ENCODE measurements at places on chromosomes 1 and 21.

DNA sequence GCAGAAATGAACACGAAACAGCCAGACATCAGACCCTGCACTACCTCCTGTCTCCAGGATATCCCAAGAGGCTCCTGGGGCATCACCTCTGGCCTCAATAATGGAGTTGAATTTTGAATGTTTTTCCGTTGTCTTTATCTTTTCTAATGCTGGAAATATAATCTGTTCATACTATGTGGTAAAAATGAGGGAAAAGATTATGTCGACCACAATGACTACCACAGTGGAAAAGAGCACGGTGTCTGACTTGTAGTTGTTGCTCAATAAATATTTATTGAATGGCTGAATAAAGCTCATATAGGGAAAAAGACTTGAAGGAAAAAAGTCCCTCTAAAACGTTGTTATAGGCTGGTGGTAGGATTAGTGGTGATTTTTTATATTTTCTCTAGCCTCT is 44.6 kb upstream of the ROR1 start:
- no peak for DNase-seq

- peak; percentile 23 for DNase-seq
Measured at GRCh38 chr1:55286856-55287602, 71.9 kb upstream of the USP24 start.

GRCh38 chr1:186848509-186849130 is 19.9 kb downstream of the PLA2G4A start:
- no peak for DNase-seq

GRCh38 chr1:67020304-67020703 is 33.6 kb downstream of the SLC35D1 start:
- peak; percentile 41 for DNase-seq

DNA sequence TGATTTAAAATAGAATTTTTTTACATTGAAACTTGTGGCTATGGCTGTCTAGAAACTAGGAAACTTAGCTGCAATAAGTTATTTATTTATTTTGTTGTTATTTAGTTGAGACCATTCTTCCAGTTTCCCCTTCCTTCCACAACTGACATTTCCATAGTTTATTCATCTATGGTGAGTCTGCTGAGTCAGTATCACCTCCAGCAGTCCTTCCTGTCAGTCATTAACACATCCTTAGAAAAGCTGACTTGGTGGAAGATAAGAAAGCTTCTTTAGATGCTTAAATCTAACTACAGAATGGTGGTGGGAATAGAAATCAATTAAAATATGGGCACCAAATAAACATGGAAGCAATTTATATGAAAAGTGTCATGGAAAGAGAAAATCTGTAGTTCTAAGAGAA is 714.0 kb downstream of the RWDD3 start:
- no peak for DNase-seq

DNA sequence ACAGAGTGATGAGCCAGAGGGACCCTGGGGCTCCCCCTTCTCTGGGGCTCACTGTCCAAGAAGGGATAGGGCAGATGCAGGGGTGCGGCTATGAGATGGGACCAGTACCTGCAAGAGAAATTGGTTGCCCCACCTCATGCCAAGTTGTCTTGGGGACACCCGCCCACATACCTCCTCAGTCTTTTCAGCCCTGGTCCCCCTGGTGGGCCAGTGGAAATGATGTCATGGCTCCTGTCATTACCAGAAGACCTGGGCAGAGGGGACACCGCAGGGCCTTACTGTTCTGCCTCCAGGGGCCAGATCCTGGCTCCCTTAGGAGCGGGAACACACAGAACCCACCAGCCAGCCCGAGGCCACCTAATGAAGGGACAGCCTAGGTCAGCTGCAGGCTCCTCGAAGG is 63.2 kb downstream of the CDK18 start:
- no peak for DNase-seq

- DNase-seq, result no peak
Measured at GRCh38 chr1:228827019-228827418, 91.7 kb downstream of the RHOU start.

- peak; percentile 83 for DNase-seq
Measured at GRCh38 chr1:53734650-53735211, 4.2 kb downstream of the GLIS1 start.

DNA sequence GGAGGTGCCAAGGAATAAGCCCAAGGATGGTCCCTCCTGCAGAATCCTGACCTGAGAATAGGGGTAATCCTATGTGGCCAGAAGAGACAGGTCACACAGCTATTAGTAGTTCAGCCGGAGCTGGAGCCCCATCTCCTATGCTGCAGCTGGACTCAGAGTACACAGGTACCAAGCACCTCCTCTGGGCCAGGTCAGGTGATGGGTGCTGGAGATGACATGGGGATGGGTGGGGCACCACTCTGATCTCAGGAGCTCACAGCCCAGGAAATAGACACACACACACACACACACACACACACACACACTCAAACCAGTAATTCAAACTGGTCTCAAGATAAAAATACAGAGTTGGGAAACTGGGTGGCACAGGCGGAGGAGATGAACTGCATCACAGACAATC is 54.2 kb upstream of the SSBP3 start:
- no peak for DNase-seq

DNA sequence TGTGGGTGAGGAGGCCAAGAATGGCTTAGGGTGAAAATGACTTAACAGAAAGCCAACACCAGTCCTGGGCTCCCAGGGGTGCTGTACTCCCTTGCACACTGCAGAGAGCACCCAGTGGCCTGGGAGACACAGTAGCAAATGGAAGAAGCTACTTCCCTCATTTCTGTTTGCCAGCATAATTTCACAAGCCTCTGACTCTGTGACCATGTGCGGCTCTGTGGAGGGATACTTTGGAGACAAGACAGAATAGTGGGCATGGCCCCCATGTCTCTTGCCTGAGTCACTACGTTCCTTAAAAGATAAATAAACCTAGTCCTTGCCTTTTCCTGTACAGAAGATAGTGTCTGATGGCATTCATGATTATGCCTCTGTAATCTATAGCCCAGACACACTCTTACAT is 38.1 kb downstream of the TRIM62 start:
- DNase-seq, result peak; percentile 92

GRCh38 chr1:156111355-156111962 is 3.1 kb upstream of the LMNA start:
- no peak for DNase-seq

- no peak for DNase-seq
Measured at GRCh38 chr1:79646880-79647279, 640.4 kb upstream of the ADGRL4 start.

- peak; percentile 21 for DNase-seq
Measured at GRCh38 chr1:21280011-21280471, 10.2 kb downstream of the ECE1 start.

DNA sequence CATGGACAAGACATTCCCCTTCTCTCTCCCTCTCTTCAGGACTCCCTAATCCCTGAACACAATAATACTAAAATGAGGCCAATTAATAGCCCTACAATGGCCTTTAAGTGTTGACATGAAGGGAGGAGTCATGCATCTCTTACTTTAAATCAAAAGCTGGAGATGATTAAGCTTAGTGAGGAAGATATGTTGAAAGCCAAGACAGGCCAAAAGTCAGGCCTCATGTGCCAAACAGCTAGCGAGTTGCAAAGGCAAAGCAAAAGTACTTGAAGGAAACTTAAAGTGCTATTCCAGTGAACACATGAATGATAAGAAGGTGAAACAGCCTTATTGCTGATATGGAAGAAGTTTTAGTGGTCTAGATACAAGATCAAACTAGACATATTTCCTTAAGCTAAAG is 49.5 kb upstream of the CD46 start:
- DNase-seq, result no peak

- DNase-seq, result no peak
Measured at GRCh38 chr21:35367553-35367952, 318.5 kb upstream of the RUNX1 start.

DNA sequence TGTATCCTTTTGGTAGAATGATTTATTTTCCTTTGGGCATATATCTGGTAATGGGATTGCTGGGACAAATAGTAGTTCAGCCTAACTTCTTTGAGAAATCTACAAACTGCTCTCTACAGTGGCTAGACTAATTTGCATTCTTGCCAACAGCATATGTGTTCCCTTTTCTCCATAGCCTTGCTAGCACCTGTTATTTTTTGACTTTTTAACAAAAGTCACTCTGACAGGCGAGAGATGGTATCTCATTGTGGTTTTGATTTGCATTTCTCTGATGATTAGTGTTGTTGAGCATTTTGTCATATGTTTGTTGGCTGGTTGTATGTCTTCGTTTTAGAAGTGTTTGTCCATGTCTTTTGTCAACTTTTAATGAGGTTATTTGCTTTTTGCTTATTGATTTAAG is 99.8 kb downstream of the UCK2 start:
- no peak for DNase-seq

DNA sequence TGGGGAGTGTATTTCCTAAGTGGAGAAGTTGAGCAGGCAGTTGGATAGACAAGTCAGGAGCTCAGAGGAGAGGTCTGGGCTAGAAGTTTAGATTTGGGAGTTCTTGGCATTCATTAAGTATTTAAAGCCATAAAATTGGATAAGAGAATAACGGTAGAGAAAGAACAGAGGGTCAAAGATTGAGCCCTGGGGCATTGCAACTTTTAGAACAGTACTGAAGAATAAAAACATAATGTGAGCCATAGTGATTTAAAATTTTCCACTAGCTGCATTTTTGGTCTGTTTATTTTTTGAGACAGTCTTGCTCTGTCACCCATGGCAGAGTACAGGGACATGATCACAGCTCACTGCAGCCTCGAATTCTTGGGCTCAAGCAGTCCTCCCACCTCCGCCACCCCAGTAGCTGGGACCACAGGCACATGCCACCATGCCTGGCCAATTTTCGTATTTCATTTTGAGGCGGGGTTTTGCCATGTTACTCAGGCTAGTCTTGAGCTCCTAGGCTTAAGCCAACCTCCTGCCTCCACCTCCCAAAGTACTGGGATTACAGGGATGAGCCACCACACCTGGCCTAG is 85.9 kb upstream of the SOX13 start:
- no peak for DNase-seq

DNA sequence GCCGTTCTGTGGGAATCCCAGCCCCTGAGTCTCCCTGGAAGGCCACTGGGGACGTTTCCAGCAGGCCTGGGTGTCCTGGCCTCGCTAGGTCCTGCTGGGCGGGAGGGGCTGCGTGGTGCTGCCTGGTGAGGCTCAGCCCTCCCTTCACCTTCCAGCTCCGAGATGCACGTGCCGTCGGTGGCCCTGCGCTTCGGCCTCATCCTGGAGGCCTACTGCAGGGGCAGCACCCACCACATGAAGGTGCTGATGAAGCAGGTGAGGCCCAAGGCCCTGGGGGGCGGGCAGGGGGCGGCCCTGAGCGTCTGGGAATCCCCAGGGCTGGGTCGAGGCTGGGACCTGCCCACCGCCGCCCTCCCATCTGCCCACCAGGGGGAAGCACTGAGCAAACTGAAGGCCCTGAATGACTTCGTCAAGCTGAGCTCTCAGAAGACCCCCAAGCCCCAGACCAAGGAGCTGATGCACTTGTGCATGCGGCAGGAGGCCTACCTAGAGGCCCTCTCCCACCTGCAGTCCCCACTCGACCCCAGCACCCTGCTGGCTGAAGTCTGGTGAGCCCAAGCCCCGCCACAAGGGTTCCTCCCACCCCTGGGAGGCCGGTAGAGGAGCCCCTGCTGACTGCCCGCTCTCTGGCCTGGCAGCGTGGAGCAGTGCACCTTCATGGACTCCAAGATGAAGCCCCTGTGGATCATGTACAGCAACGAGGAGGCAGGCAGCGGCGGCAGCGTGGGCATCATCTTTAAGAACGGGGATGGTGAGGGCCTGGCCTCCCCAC is 70.3 kb downstream of the PIK3CD start:
- DNase-seq, result no peak

DNA sequence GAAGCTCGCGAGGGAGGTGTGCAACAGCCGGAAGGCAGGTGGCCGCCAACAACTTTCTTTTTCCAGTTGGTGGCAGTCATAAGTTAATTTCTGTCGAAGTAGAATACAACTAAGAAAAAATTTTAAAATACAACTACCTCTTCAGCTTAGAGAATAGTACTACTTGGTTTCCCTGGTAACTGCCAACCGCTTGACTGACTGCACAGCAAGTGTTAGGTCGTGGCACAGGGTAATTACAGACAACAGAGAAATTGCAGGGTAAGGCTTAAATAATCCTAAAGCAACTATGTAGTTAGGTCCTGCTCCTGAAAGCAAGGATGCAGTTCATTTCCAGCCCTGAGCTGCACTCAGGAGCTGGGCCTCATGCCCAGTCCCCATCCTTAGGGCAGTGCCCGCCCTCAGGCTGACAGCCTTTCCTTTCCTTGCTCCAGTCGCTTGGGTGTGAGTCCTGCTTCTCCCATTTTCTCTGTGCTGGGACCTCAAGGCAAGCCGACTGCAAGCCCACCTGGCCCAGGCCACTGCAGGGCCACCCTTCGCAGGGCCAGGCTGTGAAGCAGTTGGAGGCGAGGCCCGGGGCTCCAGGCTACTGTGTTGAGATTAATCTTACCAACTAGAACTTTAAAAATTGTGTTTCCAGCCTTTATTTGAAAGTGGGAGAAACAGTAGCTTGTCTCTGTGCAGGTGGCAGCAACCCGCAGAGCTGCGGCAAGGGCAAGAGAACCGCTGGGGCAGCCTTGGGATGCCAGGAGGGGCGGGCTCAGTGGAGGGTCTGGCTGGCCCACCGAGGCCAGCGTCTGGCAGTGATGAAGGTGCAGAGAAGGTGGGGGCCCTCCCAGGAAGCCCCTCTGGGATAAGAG is 148.3 kb downstream of the PCBP3 start:
- DNase-seq, result no peak

- no peak for DNase-seq
Measured at GRCh38 chr1:211381481-211382181, 55.0 kb downstream of the TRAF5 start.

DNA sequence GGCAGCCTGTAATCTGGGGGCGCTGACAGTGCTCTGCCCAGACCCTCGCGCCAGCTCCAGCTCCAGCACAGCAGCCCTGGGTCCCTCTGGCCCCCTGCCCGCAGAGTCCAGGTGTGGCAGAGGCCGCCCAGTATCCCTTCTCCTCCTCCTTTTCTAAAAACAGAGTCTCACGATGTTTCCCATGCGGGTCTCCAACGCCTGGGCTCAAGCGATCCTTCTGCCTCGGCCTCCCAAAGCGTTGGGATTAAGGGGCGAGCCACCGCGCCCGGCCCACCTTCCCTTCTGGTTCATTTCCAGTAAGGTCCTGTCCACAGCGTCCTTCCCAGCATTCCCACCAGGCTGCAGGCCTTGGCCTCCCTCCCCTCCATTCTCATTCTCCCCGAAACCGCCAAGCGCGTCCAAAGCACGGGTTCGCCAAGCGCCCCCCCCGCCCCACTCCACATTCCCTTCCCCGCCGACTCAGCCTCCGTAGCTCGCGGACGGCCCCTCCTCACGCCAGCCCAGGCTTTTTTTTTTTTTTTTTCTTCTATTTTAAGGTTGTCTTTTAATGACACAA is 2.0 kb upstream of the PCBP3 start:
- no peak for DNase-seq

GRCh38 chr1:45012639-45013278 is 705 bp downstream of the UROD start:
- DNase-seq, result peak; percentile 79

- no peak for DNase-seq
Measured at GRCh38 chr21:27799861-27800260, 833.0 kb upstream of the ADAMTS5 start.

- DNase-seq, result peak; percentile 65
Measured at GRCh38 chr1:26597629-26598039, 68.1 kb downstream of the RPS6KA1 start.
